ENCODE measurements at places on chromosomes 1 and 21.

- DNase-seq = no peak
These were observed 90.0 kb downstream of the NOS1AP start for GRCh38 chr1:162159515-162159914.

- DNase-seq = no peak
These were observed 7.5 kb downstream of the LRRC8C start for GRCh38 chr1:89640440-89640839.

- DNase-seq = no peak
These were observed 248.7 kb upstream of the IRF2BP2 start for GRCh38 chr1:234858722-234859121.

DNA sequence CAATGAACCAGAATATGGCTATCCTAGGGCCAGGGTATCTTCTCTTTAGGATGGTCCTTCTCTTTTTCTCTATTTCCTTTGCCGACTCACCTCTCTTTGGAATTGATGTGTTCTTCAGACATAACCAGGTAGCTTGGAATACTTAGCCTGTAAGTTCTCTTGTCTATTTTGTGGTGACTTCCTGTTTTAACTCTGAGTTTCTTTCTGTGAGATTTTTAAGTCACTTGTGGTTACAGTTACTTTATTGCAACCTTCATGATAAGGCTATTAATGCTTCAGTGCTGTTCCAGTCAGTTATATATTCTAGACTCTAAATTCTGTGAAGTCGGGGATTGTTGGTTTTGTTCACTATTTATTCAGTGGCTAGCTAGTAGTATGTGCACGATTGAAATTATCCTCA is 46.2 kb downstream of the DISP1 start:
- no peak for DNase-seq

GRCh38 chr1:175548774-175549173 is 194.6 kb downstream of the TNR start:
- DNase-seq = no peak

DNA sequence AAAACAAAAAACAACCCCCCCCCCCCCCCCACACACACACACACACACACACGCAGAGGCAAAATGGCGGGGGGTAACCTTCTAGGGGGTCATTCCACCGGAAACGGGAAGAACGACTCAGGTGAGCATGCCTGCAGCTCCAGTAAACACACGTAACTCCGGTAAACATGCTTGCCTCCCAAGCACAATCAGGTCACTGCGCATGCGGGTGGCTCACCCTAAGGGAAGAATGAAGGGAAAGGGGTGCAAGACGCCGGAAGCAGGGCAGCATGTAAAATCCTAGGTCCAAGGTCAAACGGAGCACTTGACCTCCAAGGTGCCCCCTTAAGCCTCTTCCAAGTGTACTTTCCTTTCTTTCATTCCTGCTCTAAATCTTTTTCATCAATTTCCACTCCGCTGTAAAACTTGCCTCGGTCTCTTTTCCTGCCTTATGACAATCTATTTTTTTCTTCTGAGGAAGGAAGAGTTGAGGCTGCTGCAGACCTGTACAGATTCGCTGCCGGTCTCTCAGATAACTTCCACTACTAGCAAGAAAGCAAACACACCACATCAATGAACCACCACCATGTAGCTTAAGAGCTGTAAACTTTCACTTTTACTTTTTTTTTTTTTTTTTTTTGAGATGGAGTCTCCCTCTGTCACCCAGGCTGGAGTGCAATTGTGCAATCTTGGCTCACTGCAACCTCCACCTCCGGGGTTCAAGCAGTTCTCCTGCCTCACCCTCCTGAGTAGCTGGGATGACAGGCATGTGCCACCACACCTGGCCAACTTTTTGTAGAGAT is 21.0 kb upstream of the CBR3 start:
- peak; percentile 34 for DNase-seq

GRCh38 chr1:232944347-232944746 is 6.1 kb upstream of the NTPCR start:
- DNase-seq = no peak

DNA sequence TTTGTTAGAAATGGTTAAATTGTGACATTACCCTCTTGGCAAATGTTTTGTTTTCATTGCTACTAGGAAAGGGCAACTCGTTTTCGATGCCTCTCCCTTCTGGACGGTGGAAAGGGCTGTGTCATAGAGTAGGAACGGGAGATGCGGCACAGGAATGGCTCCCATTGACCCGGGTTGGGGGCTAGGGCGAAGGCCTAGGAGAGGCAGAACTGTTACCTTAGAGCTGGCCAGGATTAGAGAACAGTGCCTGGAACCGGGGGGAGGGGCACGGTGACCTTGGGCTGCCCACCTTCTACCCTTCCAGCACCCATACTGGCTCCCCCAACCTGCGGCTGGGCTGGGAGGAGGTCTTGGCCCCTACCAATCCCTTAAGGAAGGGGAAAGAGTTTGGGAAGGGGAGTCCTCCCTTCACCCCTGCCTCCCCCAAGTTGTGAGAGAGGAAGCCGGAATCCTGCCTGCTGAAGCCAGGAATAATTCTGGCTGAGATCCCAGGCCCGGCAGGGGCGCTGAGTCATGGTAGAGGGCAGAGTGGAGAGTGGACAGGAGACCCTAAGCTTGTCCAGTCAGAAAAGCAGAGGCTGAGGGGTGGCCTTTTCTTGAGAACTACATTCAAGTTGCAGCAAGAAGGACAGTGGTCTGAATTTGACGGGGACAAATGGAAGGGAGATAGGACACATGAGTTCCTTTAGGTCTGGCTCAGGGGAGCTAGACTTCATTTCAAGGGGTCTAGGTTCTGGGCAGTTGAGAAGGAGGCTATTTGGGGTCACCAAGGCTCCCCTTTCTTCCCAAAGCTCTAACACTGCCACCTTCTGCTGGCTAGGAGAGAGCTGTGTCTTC is 8.2 kb downstream of the LMNA start:
- DNase-seq = no peak

DNA sequence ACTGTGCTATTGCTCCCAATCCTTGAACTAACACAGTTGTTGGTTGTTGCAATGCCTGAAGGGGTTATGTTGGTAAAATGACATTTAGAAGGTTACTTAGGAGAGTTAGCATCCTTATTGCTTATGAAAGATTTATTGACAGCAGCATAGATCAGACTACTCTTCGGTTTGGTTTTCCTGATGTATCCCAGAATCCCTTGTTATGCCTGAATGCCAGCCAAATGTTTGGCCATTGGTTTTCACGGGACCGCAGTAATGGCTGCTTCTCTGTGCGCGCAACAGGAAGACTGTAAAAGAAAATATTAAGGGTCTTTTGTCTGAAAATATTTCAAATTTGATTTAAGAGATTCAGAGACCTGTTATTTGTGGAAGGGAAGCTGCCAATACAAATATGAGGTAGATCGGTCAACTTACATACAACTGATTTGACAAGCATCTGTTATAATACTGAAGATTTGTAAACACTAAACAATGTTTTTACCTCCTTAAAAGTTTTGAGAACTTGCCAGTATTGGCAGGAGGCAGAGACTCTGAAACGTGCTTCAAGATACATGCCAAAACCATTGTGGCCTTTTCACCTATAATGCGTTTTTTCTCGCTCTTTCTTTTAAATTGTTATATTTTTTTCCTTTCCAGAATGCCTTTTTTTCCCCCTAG is 8.3 kb downstream of the NFIA start:
- no peak for DNase-seq

GRCh38 chr1:5692664-5693063 is 299.6 kb downstream of the NPHP4 start:
- no peak for DNase-seq

DNA sequence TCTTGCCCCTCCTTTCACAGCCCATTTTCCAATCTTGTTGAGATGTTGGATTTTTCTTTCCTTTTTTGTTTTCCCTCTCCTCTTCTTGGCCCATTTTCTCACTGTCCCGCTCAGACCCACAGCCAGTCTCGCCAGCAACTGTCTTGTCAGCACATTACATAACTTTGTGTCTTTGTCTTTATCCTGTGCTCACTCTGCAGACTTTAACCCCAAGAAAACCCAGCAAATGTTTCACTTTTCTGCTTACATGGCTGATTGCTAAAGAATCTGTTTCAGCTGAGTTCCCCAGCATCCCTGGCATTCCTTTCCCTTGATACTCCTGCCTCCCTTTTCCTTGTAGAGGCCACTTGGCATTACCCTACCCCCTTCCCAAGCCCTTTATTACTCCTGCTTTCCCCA is 74.6 kb downstream of the ZNF648 start:
- DNase-seq = no peak

All from activated CD4-positive, alpha-beta T cell treated with anti-CD3 and anti-CD28 coated beads, Interleukin-2, amount 50 U/mL, for 4 hours (primary cell).